WERI-Rb-1 (cell line): ENCODE measurements at places on chromosomes 2 and 18.

- no peak for DNase-seq
Observed at GRCh38 chr2:163046615-163047014, 208.0 kb upstream of the KCNH7 start.

- DNase-seq = no peak
Observed at GRCh38 chr2:209788925-209789324, 17.3 kb downstream of the UNC80 start.

GRCh38 chr2:10079870-10080535 is at the start of gene CYS1:
Gene CYS1, minus strand, starts transcription at chr2:10080411. Its CDS starts 188 bp downstream, at chr2:10080223.
- peak; percentile 69 for DNase-seq

- DNase-seq = no peak
Observed at GRCh38 chr18:44265437-44265836, 415.3 kb upstream of the SETBP1 start.

DNA sequence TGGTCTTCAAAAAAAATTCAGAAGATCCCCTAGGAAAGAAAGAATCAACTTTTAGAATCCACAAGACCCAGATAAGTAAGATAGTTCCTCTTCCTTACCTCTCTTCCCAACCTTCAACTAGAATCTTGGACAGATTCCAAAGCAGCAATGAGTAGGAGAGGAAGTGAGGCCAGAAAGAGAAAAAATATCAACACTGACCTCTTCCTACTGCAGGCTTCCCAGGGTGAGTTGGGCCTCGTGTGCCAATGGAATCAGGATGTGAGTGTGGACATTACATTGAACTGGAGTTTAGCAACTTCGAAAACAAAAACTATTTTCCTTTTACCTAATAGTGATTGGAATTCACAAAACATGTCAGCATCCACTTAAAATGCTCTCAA is 102.5 kb upstream of the PIEZO2 start:
- no peak for DNase-seq

GRCh38 chr2:64128943-64129391 is 15.3 kb downstream of the PELI1 start:
- DNase-seq = no peak

GRCh38 chr2:223674998-223675609 is 72.9 kb upstream of the SCG2 start:
- DNase-seq = peak; percentile 32

GRCh38 chr2:237895544-237896506 is 36.4 kb downstream of the RAMP1 start:
- DNase-seq = no peak

GRCh38 chr2:59019566-59020159 is 778.5 kb upstream of the FANCL start:
- DNase-seq = no peak

DNA sequence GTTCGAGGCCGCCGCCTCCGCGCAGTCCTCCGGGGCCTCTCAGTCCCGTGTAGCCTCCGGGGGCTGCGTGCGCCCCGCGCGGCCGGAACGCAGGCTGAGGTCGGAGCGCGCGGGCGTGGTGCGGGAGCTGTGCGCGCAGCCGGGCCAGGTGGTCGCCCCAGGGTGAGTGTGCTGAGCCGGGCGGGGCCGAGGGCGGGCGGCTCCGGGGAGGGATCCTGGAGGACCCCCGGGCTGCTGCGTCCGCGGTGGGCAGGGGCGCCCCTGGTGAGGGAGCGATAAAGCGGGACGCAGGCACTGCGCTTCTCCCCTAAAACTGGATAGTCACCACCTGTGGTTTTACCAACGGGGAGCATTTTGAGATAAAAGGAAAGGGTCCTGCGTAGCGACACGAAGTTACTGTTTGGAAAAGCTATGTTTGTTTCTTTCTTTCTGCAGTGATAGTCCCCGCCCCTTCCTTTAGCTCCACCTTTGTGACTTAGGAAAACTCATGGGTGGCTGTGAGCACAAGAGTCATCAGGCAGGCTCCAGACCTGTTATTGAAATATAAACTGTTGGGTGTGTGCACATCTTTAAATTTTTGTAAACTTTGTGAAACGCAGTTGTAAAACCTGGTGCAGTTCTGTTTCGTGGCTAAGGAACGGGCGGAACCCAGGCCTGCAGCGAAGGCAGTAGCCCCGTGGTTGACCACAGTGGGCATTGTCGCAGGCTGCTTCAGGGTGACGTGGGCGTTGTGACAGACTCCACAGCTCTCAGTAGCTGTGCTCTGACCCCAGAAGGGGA is 687 bp downstream of the CTDP1 start:
- DNase-seq = no peak

GRCh38 chr2:196952936-196953335 is 26.4 kb upstream of the PGAP1 start:
- DNase-seq = no peak
